ENCODE measurements at places on chromosomes 2 and 18. TPM values are rescaled to one million over a fixed set of nuclear protein-coding genes. Genes with fewer than 3 reads are reported as not detected.

DNA sequence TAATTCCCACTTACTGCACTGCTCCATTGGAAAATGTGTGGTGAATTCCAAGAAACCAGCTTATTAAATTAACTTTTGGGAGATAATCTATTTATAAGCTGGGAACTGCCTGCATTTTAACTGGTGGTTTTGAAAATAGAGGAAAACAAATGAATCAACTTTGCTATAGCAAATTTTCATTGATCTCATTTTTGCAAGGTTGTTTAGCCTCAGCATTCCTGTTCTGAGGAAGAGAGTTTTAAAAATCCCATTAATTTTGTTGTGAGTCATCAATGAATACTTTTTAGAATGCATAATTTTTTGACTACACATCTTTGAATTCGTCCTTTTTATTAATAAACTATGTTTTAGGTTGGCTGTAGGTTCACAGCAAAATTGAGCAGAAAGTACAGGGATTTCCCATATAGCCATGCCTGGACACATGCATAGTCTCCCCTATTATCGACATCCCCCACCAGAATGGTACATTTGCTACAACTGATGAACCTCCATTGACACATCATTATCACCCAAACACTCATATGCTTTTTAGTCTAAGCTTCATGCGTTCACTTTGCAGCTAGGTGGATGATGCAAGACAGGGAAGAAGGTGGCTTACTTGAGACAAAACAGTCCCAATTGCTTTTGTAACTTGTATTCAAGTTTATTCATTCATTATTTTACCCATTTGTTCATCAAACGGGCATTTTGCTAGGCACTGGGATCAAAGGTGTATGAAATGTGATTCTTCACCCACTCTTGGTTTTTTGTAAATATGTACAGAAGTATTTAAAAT, 106.9 kb downstream of the ZNF521 start:
- DNase-seq = no peak
- H3K27ac ChIP-seq = no peak overlapping the region
- H3K4me1 ChIP-seq = no peaks in the 10 kb centered on the region
- H3K36me3 ChIP-seq = peaks cover 2% of the 10 kb centered on the region
- H3K27me3 ChIP-seq = no peaks in the 10 kb centered on the region
- no peak overlapping the region for H3K4me3 ChIP-seq

- H3K27ac ChIP-seq = no peak overlapping the region
- no peaks in the 10 kb centered on the region for H3K27me3 ChIP-seq
- H3K36me3 ChIP-seq = peaks cover 27% of the 10 kb centered on the region
- DNase-seq = no peak
These were observed 43.6 kb downstream of the NOL10 start for GRCh38 chr2:10646153-10646552.

DNA sequence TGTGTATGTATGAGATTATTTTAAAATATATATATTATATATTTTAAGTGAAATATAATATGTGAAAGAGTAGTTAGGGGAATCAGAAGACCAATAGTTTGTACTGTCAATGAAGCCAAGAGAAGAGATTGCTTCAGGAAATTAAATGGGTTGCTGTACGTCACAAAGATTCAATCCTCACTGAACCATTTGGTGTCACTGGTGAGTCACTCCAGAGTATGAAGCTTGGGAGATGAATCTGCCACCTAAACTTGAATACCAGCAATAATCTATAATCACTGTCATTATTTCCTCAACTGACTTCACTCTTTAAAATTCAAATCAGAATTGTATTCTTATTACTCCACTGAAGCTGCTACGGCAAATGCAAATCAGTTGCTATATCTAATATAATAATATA, 41.9 kb upstream of the SCN9A start:
- no peaks in the 10 kb centered on the region for H3K36me3 ChIP-seq
- H3K27ac ChIP-seq = no peak overlapping the region
- H3K27me3 ChIP-seq = no peaks in the 10 kb centered on the region
- no peaks in the 10 kb centered on the region for H3K4me1 ChIP-seq
- H3K4me3 ChIP-seq = no peak overlapping the region

GRCh38 chr2:71798266-71799012, 345.1 kb downstream of the DYSF start:
- DNase-seq = no peak
- no peak overlapping the region for H3K27ac ChIP-seq
- peaks cover 69% of the 10 kb centered on the region for H3K4me1 ChIP-seq
- H3K4me3 ChIP-seq = no peak overlapping the region
- no peaks in the 10 kb centered on the region for H3K36me3 ChIP-seq
- peaks cover 8% of the 10 kb centered on the region for H3K27me3 ChIP-seq

DNA sequence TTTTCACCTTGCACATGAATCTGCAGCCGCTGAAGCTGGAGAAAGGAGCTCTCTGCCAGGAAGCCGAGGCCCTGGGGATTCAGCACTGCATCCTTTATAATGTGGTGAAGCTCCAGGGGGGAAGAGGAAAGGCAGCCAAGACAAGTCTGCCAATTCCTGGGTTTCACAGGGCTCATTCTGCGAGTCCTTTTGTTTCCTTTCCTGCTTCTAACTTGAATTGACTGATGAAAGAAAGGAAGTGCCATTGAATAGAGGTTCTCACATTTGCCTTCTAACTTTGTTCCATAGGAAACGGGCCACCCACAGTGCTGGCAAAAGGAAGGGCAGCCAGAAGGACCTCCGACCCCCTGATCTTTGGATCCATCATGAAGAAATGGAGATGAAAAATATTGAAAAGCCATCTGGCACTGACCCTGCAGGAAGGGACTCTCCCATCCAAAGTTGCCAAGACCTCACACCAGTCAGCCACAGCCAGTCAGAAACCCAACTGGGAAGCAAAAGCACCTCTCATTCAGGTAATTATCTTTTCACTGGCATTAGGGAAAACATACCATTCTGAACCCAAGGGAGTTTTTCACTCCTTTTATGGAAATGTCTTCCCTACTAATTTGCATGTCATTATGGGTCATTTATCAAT, 765.4 kb downstream of the MBD2 start:
- no peaks in the 10 kb centered on the region for H3K36me3 ChIP-seq
- H3K4me3 ChIP-seq = no peak overlapping the region
- peak; percentile 8 for DNase-seq
- H3K27me3 ChIP-seq = no peaks in the 10 kb centered on the region
- no peaks in the 10 kb centered on the region for H3K4me1 ChIP-seq
- H3K27ac ChIP-seq = no peak overlapping the region

ZNF396 gene
- 1.3 TPM for polyA plus RNA-seq

DNA sequence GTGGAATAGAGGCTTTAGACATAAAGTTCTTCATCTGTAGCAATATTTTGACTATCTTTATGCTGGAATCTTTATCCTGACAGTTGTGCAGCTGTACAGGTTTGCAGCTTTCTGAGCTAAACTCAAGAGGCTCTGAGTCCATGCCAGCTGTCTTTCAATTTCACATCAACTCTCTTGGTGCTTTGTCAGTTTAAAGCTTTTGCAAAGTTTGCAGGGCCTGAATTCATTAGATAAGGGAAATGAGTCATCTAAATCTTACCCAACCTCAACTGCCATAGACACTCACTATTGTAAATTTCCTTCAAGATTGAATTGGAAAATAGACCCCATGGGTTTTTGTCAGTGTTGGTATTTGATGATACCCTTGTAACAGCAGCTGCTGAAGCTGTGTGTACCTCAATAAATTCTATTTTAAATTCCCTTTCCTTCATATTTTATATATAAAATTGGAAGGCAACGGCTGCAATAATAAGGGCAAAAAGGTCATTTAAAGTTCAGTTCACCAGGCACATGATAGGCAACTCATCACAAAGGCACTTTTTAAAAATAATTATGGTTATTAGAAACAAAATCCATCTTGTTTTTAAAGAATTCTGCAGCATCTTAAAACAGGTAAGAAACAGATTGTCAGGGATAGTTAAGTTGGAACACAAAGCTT, 169.9 kb upstream of the SLC39A10 start:
- H3K4me1 ChIP-seq = no peaks in the 10 kb centered on the region
- no peaks in the 10 kb centered on the region for H3K36me3 ChIP-seq
- no peak overlapping the region for H3K27ac ChIP-seq
- H3K27me3 ChIP-seq = no peaks in the 10 kb centered on the region

DNA sequence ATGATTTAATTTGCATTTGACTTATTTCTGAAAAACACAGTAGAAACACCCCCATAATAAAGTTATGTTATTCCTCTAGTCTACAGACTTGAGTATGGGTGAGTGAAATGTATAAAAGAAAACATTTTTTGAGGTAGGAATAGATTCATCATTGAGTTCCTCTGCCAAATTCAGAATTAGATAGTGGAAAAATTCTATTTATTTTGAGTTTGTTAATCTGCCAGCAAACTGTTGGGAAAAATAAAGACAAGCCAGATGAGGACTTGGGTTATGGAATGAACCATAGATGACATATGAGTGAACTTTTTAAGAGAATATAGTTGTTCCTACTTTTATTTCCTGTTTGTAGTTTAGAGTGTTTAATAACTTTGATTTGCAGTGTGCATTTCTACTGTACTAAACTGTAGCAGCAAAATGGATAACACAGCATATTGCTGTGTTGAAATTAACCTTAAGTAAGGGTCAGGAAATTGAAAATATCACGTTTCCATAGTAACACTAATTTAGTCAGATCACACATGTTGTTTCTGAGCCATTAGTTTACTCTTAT, 35.6 kb upstream of the PNPT1 start:
- peak overlapping the region; percentile 48 for H3K27ac ChIP-seq
- DNase-seq = peak; percentile 82
- H3K4me1 ChIP-seq = peaks cover 2% of the 10 kb centered on the region
- H3K27me3 ChIP-seq = no peaks in the 10 kb centered on the region
- no peaks in the 10 kb centered on the region for H3K36me3 ChIP-seq

DNA sequence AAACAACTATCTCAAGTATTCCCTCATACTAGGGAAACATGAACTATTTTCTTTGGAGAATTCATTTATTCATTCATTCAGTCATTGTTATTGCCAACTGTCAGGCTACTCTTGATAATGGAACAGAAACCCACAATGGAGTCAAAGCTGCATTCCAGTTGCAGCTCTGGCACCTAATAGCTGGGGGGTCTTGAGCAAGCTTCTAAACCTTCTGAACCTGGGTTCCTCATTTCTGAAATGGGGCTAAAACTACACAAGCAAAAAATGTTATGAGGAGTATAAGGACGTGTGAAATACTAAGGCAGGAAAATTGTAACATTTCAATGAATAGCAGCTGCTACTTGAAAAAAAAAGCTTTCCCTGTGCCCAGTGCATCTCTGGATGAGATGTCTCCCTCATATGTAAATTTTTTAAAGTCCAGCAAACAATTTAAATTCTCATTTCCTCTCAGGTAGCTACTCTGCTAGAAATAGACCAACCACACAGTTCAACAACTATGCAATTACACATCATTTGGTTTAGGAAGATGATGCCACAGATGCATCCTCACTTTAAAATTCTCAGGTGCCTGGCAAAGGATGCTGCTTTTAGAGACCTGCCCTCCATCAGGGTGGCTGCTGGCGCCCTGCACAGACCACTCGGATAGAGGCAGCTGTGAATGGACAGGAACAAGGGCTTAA, 38.5 kb downstream of the SPRED2 start:
- H3K4me3 ChIP-seq = no peak overlapping the region
- DNase-seq = no peak
- no peaks in the 10 kb centered on the region for H3K27me3 ChIP-seq
- H3K4me1 ChIP-seq = peaks cover 23% of the 10 kb centered on the region

DNA sequence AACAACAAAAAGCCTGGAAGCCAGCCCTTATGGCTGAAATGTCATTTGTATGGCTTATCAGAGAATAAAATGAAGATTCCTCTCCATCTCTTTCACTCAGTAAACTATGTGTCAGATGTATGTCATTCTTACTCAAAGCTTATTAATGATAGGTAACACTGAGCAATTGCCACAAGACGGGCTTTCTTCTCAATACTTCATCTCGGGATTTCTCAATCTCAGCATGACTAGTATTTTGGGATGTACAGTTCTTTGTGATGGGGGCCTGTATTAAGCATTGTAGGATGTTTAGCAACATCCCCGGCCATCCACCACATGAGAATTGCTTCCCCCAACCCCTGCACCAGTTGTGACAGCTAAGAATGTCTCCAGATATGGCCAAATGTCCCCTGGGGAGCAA, 80.2 kb downstream of the MREG start:
- no peak overlapping the region for H3K27ac ChIP-seq
- no peaks in the 10 kb centered on the region for H3K4me1 ChIP-seq
- H3K36me3 ChIP-seq = no peaks in the 10 kb centered on the region
- H3K27me3 ChIP-seq = no peaks in the 10 kb centered on the region

CCDC178 gene
- 0.65 TPM for polyA plus RNA-seq

RFTN2 gene
- 19.7 TPM for polyA plus RNA-seq

BUB1 gene
- 10.3 TPM for polyA plus RNA-seq

GRCh38 chr2:173822889-173823542, 142.2 kb downstream of the SP3 start:
- no peak overlapping the region for H3K27ac ChIP-seq
- no peaks in the 10 kb centered on the region for H3K27me3 ChIP-seq
- DNase-seq = no peak
- no peaks in the 10 kb centered on the region for H3K36me3 ChIP-seq
- no peak overlapping the region for H3K4me3 ChIP-seq

- no peak overlapping the region for H3K27ac ChIP-seq
- no peak overlapping the region for H3K4me3 ChIP-seq
- H3K27me3 ChIP-seq = peaks cover 2% of the 10 kb centered on the region
These were observed 16.1 kb upstream of the PUM2 start for GRCh38 chr2:20366672-20367116.

GRCh38 chr18:5284808-5285207, 10.7 kb downstream of the ZBTB14 start:
- H3K27me3 ChIP-seq = no peaks in the 10 kb centered on the region
- no peak for DNase-seq
- peaks cover 4% of the 10 kb centered on the region for H3K4me1 ChIP-seq
- no peaks in the 10 kb centered on the region for H3K36me3 ChIP-seq

ACTG2 gene
- polyA plus RNA-seq = 12.4 TPM

ELOA2 gene
- 0.12 TPM for polyA plus RNA-seq

ASXL3 gene
- 4.4 TPM for polyA plus RNA-seq

EDAR gene
- polyA plus RNA-seq = 0.04 TPM

GRCh38 chr2:230784795-230785194, 72.2 kb downstream of the CAB39 start:
- peaks cover 17% of the 10 kb centered on the region for H3K36me3 ChIP-seq
- H3K27ac ChIP-seq = no peak overlapping the region
- no peak overlapping the region for H3K4me3 ChIP-seq
- H3K4me1 ChIP-seq = peaks cover 4% of the 10 kb centered on the region
- H3K27me3 ChIP-seq = no peaks in the 10 kb centered on the region

ATP5F1A gene
- polyA plus RNA-seq = 469 TPM

GRCh38 chr2:149528983-149529382, 58.6 kb downstream of the MMADHC start:
- no peak for DNase-seq
- H3K4me3 ChIP-seq = no peak overlapping the region
- no peaks in the 10 kb centered on the region for H3K4me1 ChIP-seq

DNA sequence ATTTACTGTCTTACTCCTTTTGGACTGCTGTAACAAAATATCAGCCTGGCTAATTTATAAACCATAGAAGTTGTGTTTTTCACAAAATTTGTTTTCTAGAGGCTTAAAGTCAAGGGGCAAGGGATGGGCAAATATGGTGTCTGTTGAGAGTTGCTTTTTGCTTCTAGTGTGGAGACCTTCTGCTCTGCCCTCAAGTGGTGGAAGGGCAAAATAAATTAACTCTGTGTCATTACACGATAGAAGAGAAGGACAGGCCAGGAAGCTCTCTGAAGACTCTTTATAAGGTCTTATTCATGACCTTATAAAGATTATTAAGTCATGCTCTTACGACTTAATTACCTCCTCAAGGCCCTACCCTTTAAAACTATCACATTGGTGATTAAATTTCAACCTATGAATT, 181.2 kb upstream of the LRATD1 start:
- H3K27me3 ChIP-seq = no peaks in the 10 kb centered on the region
- H3K27ac ChIP-seq = no peak overlapping the region
- no peaks in the 10 kb centered on the region for H3K36me3 ChIP-seq
- no peaks in the 10 kb centered on the region for H3K4me1 ChIP-seq

CCDC74B gene
- 1.1 TPM for polyA plus RNA-seq

SNTG2 gene
- polyA plus RNA-seq = not detected

GRCh38 chr2:10717628-10718027, 3.8 kb upstream of the ATP6V1C2 start:
- peaks cover 48% of the 10 kb centered on the region for H3K27me3 ChIP-seq
- H3K27ac ChIP-seq = no peak overlapping the region
- H3K4me1 ChIP-seq = peaks cover 8% of the 10 kb centered on the region
- H3K36me3 ChIP-seq = no peaks in the 10 kb centered on the region
